Heart left ventricle (tissue), 16 donors: ENCODE measurements at places on chromosomes 3 and 15. TPM values are rescaled to one million over a fixed set of nuclear protein-coding genes. Genes with fewer than 3 reads are reported as not detected.
A peak's percentile ranks its signal among the peaks of the same experiment; 100 is the strongest.

- DNase-seq = no peak
These were observed 44.0 kb upstream of the ALCAM start for GRCh38 chr3:105322570-105323273.

- DNase-seq = no peak
These were observed 66.0 kb downstream of the SCAPER start for GRCh38 chr15:76839173-76839572.

DNA sequence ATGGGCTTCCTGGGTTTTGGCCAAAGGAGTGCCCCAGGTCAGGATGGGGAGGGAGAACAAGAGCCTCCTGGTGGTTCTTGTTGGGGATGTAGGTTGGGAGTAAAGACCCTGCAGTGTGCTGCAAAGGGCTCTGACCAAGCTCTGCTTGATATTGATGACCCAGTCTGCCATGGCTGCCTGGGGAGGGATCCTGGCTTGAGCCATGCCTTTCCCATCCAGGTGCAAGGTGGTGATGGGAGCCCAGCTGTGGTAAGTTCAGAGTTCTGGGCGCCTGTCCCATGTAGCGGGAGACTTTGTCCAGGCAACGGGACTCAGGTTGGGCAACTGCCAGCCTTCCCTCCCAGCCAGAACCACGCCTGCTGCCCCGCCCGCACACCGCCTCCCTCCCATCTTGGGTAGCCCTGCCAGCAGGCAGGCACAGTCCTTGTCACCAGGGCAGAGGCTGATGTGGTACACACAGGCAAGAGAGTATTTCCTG is 2.6 kb downstream of the GNAI2 start:
- peak; percentile 94 for DNase-seq

GRCh38 chr3:14389716-14390115 is 12.7 kb upstream of the SLC6A6 start:
- no peak for DNase-seq

- no peak for DNase-seq
These were observed 63.8 kb downstream of the MRPL46 start for GRCh38 chr15:88403351-88403791.

DNA sequence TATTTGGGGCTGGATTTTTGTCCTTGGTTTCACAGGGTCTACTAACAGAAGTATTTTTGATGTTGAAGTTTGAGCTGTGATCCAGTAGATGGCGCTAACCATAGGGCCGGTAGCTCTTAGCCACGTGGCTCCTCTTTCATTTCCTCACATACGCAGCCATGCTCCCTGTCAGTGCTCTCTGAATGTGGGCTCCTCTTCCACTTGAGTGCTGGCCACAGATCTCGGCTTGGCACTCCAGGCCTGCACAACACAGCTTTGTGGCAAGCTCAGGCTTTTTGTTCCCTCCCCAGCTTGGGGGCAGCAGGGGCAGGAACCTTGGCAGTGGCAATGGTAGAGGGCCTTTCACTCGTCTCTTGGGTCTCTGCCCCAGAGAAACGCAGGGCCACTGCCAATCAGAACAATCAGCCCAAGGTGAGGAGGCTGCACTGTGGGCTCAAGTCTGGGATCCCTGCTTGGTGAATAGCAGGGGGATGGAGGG is 18.6 kb upstream of the DNAAF4 start:
- no peak for DNase-seq

GRCh38 chr3:21117370-21117769 is 633.6 kb downstream of the ZNF385D start:
- DNase-seq = no peak

DNA sequence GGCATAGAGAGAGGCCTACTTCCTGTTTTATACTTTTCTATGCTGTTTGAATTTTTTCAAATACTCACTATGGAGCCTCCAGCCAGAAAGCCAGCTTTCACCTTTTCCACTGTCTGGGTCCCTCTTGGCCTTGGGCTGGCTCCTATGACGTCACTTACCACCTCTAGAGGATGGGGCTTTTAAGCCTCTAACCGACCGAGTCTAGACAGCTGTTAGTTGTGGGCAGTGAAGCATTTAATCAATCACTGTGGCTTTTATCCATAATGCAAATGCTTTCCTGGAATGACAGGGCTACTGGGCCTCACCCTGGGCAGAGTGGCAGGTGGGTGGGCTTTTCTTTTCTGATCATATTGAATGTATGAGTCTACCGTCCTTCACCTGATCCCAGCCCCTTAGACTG is 61.9 kb downstream of the LRRK1 start:
- no peak for DNase-seq

GRCh38 chr15:90101130-90101968 is 919 bp downstream of the IDH2 start:
- peak; percentile 75 for DNase-seq

DNA sequence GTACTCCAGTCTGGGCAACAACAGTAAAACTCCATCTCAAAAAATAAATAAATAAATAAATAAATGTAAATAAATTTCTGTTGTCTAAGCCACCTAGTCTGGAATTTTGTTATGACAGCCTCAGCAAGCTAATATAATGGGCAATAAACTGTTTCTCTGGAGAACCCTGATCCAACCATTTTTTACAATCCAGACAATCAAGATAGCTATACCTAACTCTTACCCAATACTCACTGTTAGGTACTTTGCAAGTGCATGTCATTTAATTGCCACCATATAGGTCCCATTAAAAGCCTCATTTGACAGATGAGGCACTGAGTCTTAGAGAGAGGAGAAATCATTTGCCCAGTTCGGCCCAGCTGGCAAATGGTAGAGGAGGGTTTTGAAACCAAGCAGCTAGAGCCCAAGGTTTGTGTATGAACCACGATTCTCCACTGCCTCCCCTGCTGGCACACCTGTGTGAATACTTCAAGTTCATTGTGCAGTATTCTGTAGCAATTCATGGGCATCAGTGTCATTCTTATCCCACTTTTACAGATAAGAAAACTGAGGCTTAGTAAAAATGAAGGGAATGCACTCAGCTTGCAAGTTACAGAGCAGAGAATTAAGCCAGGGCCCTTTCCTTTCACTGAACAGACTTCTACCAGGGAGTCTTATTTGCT is 107.0 kb upstream of the UBE2E1 start:
- DNase-seq = no peak

GRCh38 chr3:49661281-49661680 is 12.9 kb upstream of the APEH start:
- no peak for DNase-seq

DNA sequence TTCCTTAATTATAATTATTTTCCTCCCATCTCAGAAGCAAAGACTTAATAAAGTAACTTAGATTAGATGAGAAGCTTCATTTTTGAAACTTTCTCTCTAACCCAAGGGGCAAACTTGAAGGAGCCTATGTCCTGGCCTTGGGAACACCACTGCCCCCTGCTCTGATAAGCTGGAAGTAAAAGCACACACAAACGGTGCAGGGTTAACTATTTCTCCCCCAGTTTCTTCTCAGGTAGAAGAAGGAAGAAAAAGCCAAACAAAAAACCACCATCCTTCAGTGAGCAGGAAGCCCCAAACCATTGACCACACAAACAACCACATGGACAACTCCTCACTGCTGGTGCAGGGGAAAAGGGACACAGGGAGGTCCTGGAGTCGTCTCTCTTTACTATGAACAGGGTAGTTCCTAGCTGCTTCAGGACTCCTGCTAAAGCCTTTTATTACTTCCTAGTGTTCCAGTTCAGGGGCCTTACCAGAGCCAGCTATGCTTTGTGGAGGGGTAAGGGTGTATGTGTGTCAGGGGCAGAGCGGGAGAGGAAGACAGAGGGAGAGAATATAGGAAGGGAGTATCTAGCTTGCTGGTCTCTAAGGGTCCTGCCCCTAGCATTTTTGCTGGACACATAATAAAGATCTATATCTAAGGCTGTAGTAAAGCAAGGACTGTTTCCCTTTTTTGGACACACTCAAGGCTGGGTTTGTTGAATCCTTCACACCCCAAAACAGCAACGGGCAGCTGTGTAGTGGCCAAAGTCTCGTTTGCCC is 94.0 kb upstream of the UMPS start:
- DNase-seq = no peak

GRCh38 chr3:5485427-5485826 is 297.9 kb downstream of the EDEM1 start:
- DNase-seq = no peak

GRCh38 chr3:8574670-8575322 is 69.8 kb downstream of the SSUH2 start:
- no peak for DNase-seq

GRCh38 chr15:101637516-101637915 is 14.7 kb downstream of the TM2D3 start:
- no peak for DNase-seq

- DNase-seq = no peak
These were observed 58.4 kb upstream of the POLG start for GRCh38 chr15:89393056-89393455.

DNA sequence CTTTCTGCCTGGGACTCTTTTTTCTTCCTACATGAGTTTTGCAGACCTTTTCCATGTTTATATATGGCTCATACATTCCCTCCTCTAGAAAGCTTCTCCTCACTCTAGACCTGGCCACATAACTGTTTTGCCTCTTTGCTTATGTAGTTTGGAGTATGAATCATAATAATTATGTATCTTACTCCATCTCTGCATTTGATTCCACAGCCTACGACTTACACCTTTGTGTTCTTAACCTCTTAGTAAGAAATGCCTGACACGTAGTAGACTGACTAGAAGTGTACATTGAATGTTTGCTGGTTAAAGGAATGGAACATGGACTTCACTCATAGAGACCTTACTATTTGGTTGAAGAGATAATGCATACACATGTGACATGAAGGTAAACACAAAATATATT is 56.4 kb downstream of the MBNL1 start:
- no peak for DNase-seq

GRCh38 chr3:120497336-120497735 is 46.5 kb upstream of the FSTL1 start:
- DNase-seq = no peak

DNA sequence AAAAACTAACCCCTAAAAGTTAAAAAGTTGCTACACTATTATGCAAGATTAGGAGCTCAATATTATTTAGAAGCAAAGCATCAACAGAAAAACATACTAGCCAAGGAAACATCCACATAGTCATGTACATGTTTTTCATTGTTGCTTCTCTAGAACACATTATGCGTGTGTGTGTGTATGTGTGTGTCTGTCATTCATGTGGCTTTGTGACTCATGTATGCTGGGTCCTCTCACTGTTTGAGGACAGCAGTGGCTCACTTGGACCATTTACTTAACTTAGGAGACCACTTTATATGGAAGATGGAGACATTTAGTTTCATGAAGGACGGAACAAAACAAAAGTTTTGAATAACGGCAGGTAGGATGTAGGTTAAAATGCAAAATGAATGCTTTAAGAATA is 219.4 kb upstream of the THBS1 start:
- DNase-seq = no peak

GRCh38 chr3:15665510-15666150 is 64.1 kb downstream of the BTD start:
- no peak for DNase-seq

DNA sequence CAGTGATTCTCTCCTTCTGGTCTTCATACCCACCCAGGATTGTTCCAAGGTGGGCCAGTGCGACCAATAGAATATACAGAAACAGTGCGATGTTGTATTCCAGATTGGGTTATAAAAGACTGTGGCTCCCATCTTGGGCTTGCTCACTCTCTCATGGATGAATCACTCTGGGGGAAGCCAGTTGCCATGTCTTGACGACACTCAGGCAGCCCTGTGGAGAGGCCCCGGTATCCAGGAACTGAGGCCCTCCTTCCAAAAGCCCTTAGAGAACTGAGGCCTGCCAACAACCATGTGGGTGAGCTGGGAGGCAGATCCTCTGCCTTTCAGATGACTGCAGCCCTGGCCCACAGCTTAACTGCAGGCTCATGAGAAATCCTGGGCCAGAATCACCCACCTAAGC is 57.2 kb downstream of the SH3GL3 start:
- DNase-seq = no peak

DNA sequence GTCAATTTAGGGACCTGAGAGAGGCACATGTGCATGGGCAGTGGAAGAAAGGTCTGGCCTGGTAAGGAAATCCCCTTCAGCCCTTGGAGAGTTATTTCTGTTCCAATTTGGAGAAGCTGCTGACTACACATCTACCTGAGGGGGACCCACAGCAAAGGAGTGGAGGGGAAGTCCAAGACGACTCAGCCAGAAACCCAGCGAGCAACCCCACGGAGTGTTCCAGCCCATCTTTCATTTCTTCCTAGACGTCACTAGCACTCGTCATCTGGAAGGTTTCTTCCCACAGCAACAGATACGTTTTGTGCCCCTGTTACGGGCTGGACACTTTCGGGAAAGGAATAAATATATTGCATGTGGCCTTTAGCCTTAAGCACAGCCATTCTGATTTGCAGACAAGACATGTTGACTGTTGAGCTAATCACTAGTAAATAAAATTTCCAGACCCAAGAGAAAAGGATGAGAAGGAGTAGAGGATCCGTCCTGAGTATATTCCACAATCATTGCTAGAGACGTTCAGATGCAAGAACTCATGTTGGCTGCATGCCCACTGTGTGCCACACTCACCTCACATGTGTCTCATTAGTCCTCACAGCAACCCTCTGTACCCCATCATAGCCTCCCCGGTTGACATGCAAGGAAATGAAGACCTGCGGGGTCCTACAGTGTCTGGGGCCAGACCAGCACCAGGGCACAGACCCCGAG is 7.8 kb upstream of the FAM174B start:
- no peak for DNase-seq

GRCh38 chr3:42557854-42558253 is 23.9 kb downstream of the SEC22C start:
- no peak for DNase-seq

DNA sequence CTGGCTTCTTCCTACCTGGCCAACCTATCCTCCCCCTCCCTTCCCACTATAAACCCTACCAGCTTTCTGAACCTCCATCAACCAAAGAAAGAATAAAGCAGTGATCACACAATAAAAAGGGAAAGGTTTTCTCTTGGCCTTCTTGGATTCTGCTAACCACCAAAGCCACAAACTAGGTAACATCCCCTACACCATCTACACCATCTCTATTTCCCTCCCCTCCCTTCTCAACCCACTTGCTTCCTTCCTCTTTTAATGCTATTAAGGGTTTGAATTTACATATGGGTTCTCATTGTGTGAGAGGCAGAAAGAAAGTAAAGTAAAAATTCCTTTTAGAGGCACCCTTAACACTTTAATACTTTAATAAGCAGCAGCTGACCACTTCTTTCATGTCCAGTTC is 25.8 kb upstream of the RSL24D1 start:
- no peak for DNase-seq

Gene CYP1A2
- not detected for total RNA-seq

Gene GNAT1
- not detected for total RNA-seq

Gene CRYGS
- total RNA-seq = 0.89 TPM

Gene CFAP44
- total RNA-seq = 1.8 TPM

Gene GOLGA8J
- not detected for total RNA-seq

Gene CDHR4
- total RNA-seq = not detected

Gene TLE3
- 10.0 TPM for total RNA-seq

Gene TF
- total RNA-seq = 0.86 TPM

Gene PARP15
- total RNA-seq = 0.72 TPM

Gene RHOA
- 287 TPM for total RNA-seq
